ENCODE measurements at places on chromosomes 6 and 20.

- no peak for DNase-seq
Measured at GRCh38 chr6:33160728-33161344, 31.4 kb downstream of the COL11A2 start.

GRCh38 chr20:48604936-48605335 is 222.9 kb downstream of the PREX1 start:
- no peak for DNase-seq

DNA sequence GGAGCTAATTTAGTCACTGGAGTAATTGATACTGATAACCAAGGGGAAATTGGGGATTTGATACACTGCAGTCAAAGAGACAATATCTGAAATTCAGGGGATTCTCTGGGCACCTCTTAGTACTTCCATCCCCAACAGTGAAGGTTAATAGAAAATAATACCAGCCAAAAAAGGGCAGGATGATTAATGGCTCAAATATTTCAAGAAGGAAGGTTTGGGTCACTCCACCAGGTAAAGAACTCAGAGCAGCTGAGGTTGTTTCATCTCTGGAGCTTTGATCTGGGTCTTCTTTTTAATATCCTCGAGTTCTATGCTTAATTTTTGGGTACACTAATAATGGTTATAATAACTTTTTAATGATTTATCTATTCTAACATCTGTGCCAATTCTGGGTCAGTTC is 70.8 kb downstream of the CDKAL1 start:
- DNase-seq: no peak

DNA sequence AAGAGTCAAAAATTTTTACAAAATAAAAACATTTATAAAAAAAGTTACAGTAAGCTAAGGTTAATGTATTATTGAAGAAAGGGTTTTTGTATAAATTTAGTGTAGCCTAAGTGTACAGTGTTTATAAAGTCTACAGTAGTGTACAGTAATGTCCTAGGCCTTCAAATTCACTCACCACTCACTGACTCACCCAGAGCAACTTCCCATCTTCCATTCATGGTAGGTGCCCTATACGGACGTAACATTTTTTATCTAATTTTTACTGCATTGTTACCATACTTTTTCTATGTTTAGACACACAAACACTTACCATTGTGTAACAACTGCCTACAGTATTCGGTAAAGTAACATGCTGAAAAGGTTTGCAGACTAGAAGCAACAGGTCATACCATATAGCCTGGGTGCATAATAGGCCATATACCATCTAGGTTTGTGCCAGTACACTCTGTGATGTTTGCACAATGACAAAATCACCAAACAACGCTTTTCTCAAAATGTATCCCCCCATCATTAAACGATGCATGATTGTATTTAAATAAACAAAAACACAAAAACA is 6.0 kb downstream of the MTFR2 start:
- no peak for DNase-seq

- no peak for DNase-seq
Measured at GRCh38 chr6:52667572-52667971, 3.3 kb upstream of the TMEM14A start.

GRCh38 chr20:37956107-37956585 is 53.2 kb downstream of the VSTM2L start:
- no peak for DNase-seq

GRCh38 chr20:926670-927069 is 10.5 kb upstream of the ANGPT4 start:
- DNase-seq: no peak

- DNase-seq: no peak
Measured at GRCh38 chr6:97175806-97176205, 107.2 kb downstream of the MMS22L start.

DNA sequence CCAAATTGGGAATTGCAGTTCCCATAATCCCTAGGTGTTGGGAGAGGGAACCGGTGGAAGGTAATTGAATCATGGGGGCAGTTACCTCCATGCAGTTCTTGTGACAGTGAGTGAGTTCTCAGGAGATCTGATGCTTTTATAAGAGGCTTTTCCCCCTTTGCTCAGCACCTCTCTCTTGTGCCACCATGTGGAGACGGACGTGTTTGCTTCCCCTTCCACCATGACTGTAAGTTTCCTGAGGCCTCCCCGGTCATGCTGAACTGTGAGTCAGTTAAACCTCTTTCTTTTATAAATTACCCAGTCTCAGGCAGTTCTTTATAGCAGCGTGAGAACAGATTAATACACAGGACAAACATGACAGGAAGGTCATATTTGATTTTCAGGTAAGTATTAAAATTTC is 25.3 kb upstream of the HECA start:
- DNase-seq: no peak

DNA sequence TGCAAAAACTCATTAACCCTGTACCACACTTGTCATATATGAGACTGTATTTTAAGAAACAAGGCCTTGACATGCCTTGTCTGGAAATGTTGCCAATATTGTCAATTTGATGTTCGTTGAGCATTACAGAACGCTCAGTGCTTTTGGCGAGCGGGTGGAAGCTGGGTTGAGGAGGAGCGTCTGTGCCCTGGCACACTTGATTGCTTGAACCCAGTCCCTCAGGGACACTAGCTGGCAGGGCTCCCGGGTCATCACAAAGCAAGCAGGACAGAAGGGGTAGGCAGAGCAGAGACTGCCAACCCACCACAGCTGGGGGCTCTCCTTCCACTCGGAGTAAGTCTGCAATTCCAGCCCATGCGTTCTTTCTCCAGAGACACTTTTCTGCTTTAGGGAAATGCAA is 286.3 kb downstream of the KHDC1L start:
- DNase-seq: no peak

GRCh38 chr6:77026341-77026740 is 436.9 kb downstream of the HTR1B start:
- DNase-seq: no peak

DNA sequence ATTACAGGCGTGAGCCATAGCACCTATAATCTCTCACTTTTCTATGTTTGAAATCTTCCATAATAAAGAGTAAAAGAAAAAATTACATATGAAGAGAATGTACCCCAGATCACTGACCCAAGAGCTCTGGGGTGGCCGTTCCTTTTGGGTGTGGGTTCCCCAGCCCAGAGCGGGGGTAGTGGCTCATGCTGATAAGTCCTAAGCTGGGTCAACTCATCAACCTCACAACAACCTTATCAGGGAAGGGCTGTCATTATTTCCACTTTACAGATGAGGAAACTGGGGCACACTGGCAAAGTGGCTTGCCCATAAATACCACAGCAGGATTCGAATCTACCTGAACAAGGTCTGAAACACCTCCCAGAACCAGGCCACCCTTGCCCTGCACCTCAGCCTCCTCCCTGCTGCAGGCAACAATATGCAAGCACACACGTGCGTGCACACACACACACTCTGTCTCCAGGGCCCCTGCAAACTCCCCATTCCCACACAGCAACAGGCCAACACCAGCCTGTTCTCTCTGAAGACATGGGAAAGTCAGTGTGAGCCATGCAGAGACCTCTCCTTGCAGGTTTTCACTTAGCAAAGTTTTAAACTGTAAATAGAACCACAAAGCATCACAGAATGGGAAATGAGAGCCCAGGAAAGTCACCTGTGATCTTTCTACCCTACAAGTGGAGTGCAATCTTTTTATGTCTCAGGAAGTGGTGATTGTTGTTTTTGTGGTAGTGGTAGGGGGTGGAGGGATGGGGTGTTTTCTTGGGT is 27.7 kb downstream of the BFSP1 start:
- DNase-seq: no peak

- no peak for DNase-seq
Measured at GRCh38 chr6:135158397-135158796, 22.7 kb upstream of the MYB start.

DNA sequence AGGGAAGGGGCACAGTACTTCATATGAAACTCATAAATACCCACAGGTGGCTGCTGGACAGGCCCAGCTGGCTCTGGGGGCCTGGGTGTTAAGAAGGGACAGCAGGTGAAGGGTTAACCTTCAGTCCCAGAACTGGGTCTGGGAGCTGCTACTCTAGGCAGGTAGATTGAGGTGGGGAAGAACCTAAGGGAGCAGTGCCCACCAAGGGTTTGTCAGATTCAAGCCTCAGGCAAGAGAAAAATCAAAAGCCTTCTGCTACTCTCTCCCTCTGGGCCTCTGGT is 5.6 kb downstream of the RPL10A start:
- DNase-seq: no peak

- DNase-seq: no peak
Measured at GRCh38 chr20:43508106-43508505, 609 bp downstream of the L3MBTL1 start.

DNA sequence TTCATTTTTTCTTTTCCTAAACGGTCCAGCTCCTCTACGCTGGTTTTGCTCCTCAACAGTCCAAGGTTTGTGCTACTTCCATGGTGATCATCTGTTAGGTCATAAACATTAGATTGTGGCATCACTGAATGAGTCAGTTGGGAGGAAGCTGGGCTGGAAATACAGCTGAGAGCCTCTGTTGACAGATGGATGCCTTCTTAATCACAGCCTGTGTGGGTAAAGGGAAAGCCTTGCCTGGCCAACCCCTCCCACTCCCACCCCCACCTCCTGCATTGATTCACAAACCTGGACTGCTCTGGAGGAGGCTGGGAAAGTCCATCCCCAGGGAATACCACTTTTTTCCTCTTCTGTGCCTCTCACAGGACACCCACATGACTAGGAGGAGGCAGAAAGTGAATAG is 180.6 kb upstream of the CCN2 start:
- DNase-seq: no peak

- no peak for DNase-seq
Measured at GRCh38 chr20:34979366-34980153, 23.9 kb downstream of the MYH7B start.

DNA sequence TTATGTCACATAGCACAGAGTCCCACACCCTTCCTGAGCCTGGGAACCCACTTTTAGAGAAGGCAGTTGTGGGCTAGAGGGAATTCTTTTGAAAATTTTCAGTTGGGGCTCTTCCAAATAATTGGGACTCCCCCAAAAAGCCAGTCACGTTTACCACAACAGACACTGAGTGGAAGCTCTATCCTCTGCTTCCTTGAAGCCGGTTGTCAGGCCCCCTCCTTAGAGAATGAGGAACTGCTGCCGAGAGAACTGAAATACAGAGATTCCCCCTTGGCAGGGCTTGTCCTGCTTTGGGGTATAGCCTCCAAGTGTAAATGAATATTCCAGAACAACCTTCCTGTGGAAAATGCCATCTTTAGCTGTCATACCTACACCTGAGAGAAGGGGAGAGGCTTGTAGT is 2.7 kb upstream of the JAG1 start:
- no peak for DNase-seq

DNA sequence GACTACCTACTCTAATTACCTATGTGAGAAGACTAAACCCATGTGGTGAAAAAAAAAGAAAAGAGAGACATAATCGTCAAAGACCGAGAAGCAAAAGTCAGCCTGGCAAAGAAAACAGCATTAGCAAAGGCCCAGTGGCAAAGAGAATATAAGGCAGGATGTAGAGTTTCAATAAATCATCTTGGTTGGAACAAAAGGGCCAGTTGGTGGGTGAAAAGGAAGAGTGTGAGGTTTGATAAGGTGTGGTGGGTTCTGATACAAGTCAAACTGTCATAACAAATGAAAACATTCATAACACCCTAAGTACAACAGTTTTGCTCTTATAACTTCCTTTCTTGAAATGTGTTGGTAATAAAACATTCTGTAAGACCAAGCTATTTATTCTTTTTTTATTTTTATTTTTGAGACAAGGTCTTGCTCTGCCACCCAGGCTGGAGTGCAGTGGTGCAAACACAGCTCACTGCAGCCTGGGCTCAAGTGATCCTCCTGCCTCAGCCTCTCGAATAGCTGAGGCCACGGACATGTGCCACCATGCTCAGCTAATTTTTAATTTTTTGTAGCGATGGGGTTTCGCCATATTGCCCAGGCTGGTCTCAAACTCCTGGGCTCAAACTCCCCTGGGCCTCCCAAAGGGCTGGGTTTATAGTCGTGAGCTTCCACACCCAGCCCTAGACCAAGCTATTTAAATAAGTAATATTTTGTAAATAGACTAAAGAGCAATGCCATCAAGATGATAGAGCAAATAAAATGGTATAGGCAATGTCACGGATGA is 18.9 kb upstream of the GTF3C6 start:
- no peak for DNase-seq

GRCh38 chr20:17969278-17969883 is 563 bp downstream of the MGME1 start:
- no peak for DNase-seq

DNA sequence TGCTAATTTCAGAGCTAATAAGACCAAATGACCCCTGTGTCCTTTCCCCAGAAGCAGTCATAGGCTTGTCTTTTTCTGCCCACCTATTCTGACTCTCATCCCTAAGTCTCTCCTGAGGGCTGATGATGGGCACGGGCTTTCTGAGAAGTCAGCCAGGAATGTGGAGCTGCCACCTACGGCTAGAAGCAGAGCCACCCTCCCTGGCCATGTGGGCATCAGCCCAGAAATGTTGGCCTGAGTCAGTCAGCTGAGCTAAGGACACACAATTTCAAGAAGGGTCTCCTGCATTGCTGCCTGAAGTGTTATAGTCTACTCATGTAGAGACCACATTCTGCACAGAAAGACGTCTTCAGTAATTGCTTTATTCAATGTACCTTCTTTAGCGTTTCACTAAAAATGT is 17.1 kb downstream of the MYLIP start:
- DNase-seq: no peak

DNA sequence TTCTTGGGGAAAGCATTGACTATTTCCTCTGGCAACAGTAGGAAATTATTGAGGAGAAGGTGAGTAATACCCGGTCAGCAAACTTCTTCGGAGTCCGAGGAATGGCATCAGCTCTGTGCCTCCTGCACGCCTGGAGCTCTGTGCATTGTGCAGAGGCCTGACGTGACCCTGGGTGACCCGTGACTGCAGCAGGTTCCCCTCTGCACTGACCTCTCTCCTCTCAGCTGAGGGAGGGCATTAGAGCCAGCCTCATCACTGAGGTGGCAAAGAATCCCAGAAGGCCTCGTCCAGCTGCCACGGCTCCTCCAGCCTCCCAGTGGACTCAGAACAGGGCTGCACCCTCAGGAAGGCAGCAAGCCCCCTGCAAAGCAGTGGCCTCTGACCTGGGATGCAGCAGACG is 502.9 kb downstream of the CD83 start:
- DNase-seq: no peak

GRCh38 chr6:68988698-68989097 is 353.6 kb downstream of the ADGRB3 start:
- no peak for DNase-seq

- no peak for DNase-seq
Measured at GRCh38 chr6:15426901-15427300, 181.0 kb downstream of the JARID2 start.

GRCh38 chr20:45969712-45970634 is 2.0 kb downstream of the ZNF335 start:
- DNase-seq: no peak

All from cerebellar nuclear complex (tissue), 1 donor.